ENCODE measurements at places on chromosomes 2 and 18.

GRCh38 chr2:113887009-113887792 is 2.7 kb upstream of the ACTR3 start:
- no peak for DNase-seq

GRCh38 chr2:62672601-62673000 is 32.9 kb upstream of the EHBP1 start:
- DNase-seq = no peak

- no peak for DNase-seq
These were observed 10.5 kb upstream of the KLF7 start for GRCh38 chr2:207176247-207176646.

GRCh38 chr18:57331718-57332117 is 20.6 kb upstream of the ST8SIA3 start:
- no peak for DNase-seq

- no peak for DNase-seq
These were observed 96.9 kb upstream of the MSTN start for GRCh38 chr2:190159453-190159852.

DNA sequence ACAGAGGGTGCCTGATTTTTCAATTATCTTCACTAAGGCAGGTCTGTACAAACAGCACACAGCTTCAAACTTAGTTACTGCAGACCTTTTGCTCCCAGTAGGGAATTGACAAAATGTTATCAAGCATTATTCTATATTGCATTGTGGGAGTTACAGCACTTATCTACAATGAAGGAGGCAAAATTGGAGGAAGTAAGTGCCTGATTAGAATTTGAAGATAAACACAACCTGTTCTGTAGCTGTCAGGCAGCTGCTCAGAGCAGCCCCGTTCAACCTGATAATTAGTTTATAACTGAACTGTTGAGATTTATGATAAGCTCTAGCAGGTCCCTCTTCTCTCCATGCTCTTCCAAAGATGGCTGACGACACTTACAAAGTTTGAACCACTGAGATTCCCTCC is 364.4 kb upstream of the CYRIA start:
- no peak for DNase-seq

- DNase-seq = no peak
These were observed 183.5 kb downstream of the HNMT start for GRCh38 chr2:138147796-138148195.

DNA sequence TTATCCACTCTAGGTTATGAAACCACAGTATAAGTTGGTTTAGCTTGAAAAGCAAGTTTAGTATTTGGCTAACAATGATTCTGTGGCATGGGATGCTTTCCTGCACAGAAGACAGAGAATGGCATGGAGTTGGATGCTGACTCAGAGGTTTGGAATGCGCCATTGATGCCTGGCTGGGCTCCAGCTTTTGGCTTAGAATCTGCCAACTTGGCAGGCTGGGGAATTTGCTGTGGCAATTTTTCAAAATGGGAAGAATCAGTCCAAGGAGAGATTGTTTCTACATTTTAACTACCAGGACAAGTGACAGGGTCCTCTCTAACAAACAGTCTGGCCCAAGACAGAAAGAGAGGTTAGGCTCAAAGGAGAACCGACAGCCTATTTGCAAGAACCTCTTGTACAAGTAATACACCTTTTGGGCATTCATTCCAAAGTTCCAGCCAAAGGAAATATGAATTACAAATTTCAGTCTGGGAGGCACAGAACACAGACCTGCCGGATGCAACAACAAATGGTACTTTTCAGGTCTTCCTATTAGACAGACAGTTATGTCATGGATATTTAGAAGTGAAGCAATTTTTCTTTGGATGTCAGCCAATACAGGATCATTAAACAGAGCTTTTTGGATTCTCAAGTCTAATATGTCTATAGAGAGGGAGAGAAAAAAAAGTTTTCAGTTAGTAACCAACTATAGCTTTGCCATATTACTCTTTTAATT is 1027.7 kb downstream of the TMEM182 start:
- no peak for DNase-seq

- DNase-seq = no peak
These were observed 37.1 kb downstream of the FAM161A start for GRCh38 chr2:61816480-61817355.

DNA sequence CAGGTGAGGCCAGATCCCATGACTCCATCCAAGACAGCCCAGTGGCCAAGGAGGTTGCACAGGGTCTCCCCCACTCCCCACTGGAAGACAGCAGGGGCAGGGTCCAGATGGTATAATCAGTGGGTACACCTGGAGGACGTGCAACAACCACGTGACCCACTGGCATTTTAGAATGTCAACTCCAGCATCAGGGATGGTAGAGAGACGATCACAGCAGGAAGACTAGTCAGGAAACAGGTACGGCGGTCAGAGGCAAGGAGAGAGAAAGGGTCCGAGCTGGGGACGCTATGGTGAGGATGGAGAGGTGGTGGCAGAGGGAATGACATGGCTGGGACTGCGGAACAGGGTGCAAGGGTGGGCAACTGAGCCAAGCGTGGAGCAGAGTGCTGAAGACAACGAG is 23.0 kb downstream of the SERTAD2 start:
- DNase-seq = no peak

GRCh38 chr18:25169701-25170100 is 182.3 kb downstream of the ZNF521 start:
- no peak for DNase-seq

GRCh38 chr2:134912361-134912760 is 6.3 kb upstream of the CCNT2 start:
- DNase-seq = no peak

DNA sequence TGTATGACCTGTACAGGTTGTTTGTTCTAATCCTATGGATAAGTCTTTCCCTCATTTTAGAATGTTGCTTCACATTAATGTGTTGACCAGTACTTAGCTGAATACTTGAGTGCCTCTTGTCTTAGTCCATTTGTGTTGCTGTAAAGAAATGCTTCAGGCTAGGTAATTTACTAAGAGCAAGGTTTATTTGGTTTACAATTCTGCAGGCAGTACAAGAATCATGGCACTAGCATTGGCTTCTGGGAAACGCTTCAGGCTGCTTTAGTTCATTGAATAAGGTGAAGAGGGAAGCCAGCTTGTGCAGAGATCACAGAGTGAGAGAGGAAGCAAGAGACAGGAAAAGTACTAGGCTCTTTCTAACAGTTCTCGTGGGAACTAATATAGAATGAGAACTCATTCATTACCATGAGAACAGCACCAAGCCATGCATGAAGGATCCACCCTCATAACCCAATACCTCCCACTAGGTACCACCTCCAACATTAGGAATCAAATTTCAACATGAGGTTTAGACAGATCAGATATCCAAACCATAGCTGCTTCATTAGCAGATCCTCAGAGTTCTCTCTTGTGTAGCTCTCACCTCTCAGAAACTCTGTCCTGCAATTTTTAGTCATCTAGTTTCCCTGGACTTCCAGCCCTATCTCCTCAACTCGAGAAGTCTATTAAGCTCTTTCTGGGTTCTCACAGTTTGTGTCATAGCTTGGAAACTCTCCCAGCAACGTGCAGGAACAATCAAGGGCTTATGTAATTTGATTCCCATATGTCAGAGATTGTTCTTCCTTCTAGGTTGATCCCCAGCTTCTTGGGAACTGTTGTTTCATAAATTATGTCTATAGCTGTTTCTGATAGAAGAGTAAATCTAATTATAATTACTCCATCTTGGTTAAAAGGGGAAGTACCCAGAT is 2082.3 kb upstream of the CELF4 start:
- no peak for DNase-seq

DNA sequence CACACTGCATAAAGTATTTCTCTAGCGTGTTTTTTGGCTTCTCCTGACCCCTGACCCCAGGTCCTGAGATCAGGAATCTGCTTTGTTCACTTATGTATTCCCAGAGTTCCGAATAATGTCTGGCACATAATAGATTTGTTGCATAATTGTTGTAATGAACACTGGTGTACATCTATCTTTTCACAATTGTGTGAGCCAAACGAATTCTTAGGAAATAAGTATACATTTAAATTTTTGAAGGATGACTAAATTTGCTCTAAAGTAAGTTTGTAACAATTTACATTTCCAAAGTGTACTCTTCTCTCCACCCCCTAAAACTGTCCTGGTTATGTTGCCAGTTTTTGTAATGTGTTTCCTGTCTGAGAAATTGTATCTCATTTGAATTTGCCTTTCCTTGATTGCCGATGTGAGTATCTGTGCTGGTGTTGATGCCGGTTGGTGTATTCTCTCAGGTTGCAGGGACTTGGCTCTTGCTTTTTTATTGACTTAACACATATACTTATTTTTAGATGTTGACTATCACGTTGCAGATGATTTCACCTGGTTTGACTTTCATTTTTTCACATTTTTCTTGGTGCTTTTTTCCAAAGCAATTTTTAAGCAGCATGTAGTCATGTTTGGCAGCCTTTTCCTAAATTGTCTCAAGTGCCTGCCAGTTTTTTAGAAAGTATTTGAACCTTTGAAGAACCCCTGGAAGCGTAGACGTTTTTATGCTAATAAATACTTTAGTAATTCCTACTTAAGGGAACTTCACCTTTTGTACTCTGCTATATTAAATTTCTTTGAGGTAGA is 16.1 kb upstream of the FARP2 start:
- no peak for DNase-seq

DNA sequence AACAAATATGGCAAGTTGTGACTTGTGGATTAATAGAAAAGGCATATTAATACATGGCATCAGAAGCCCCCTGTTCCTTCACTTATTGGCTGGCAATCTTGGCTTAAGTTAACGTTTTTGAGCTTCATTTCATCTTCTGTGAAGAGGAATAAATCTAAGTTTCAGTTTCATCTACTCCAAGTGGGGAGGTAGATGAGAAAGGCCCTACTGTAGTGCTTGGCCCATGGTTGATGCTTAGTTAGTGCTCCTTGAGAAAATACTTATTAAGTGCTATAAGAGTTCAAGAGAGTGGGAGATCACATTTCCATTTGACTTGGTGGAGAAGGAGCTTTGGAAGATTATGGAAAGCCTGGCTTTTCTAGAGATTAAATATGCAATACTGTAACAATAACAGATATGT is 244.3 kb downstream of the BABAM2 start:
- DNase-seq = no peak

DNA sequence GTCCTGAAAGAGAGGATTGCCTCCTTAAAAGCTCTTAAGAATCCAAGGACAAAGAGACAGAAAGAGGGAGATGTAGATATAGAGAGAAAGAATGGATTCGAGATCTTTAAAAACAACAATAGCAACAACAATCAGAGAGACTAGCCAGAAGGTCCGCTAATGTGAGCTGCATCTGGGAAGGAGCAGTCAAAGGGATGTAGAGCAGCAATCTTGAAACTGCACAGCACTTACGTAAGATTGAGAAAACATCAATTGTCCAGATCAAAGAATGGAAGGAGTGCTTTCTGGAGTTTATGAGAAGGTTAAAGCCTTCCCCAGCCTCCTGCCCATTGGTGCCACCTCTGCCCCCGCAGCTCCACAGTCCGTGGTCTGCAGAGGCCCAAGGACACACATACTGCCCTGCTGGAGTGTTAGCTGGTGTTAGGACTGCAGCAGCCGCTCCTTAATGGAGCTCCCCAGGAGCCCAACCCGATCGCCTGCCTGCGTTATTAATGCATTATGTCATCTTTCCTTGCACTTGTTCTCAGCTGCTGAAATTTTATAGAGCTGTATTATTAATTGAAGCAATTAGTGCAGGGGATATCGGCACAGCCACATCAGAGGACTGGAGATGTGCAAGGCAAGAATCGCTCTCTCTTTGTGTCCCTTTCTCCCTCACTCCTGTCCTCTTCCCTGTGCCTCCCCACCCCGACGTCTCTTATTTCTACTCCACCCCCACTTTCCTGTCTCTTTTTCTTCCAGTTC is 94.2 kb upstream of the STPG4 start:
- DNase-seq = no peak

DNA sequence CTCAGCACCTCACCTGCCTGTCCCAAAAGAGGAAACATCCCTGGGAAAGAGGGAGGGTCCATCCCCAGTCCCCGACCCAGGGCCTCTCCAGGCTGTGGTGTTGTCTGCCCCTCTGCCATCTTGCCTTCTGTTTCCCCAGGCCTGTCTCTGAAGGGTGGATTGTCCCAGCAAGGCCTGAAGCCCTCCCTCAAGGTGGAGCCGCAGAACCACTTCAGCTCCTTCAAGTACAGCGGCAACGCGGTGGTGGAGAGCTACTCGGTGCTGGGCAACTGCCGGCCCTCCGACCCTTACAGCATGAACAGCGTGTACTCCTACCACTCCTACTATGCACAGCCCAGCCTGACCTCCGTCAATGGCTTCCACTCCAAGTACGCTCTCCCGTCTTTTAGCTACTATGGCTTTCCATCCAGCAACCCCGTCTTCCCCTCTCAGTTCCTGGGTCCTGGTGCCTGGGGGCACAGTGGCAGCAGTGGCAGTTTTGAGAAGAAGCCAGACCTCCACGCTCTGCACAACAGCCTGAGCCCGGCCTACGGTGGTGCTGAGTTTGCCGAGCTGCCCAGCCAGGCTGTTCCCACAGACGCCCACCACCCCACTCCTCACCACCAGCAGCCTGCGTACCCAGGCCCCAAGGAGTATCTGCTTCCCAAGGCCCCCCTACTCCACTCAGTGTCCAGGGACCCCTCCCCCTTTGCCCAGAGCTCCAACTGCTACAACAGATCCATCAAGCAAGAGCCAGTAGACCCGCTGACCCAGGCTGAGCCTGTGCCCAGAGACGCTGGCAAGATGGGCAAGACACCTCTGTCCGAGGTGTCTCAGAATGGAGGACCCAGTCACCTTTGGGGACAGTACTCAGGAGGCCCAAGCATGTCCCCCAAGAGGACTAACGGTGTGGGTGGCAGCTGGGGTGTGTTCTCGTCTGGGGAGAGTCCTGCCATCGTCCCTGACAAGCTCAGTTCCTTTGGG is 47.2 kb downstream of the BOLA3 start:
- no peak for DNase-seq

DNA sequence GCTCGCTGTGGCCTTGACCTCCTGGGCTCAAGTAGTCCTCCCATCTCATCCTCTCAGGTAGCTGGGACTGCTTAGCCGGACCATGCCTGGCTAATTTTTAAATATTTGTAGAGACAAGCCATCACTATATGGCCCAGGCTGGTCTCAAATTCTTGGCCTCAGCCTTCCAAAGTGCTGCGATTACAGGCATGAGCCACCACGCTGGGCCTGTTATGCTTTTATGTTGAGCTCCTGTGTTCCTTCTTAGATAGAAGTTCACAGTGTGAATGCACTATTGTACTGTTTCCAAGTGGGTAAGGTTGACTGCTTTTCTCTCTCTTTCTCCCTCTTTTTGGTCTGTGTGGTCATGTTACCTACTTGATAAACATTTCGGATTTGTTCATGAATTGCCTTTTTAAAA is 61.9 kb downstream of the SMCHD1 start:
- no peak for DNase-seq

- DNase-seq = no peak
These were observed 14.4 kb upstream of the STON1 start for GRCh38 chr2:48515513-48515985.
